ENCODE measurements at places on chromosomes 4 and X.

DNA sequence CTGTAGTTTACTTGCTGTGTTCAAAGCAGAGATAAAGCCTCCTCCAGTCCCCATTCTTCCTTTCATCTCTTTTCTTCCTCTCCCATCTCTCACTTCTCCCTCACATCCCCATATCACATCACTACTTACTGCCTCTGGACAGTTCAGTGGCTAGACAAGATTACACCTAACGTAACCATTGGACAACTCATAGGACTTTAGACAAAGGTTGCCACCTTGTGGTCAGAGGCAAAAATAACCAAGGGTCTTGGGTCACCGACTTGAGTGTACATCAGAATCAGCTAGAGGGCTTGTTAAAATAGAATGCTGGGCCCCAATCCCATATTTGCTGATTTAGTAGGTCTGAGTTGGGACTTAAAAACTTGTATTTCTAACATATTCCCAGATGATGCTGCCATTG is 109.3 kb upstream of the DGKK start:
- DNase-seq: peak; percentile 30

DNA sequence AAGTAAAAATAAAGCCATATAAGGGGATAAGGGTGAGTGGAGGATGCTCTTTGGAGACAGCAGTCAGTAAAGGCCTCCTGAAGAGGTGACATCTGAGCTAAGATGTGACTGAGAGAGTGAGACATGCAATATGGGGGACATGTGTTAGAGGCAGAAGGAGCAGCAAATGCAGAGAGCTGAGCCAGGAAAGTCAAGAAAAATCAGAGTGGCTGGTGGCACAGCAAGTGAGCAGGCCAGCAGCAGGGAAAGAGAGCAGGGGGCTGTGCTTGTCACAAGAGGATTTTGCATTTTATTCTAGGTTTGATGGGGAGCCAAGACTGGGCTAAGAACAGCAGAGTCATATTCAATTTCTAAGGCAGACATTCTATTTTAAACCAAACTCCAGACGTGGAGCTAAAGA is 394.5 kb downstream of the KCNIP4 start:
- no peak for DNase-seq

DNA sequence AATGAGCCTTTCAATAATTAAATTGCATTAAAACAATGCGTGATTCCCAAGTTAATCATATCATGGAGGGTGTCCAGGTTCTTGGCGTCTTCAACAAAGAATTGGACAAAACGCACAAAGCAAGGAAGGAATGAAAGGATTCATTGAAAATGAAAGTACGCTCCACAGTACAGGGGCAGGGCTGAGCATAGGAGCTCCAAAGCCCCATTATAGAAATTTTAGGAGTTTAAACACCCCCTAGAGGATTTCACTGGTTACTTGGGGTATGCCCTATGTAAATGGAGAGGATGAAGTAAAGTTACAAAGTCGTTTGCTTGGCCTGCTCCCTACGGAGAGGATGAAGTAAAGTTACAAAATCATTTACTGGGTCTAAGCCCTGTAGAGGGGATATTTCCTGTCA is 1910.4 kb downstream of the C4orf33 start:
- no peak for DNase-seq

GRCh38 chr4:25635501-25635900 is 20.1 kb upstream of the SLC34A2 start:
- DNase-seq: no peak

DNA sequence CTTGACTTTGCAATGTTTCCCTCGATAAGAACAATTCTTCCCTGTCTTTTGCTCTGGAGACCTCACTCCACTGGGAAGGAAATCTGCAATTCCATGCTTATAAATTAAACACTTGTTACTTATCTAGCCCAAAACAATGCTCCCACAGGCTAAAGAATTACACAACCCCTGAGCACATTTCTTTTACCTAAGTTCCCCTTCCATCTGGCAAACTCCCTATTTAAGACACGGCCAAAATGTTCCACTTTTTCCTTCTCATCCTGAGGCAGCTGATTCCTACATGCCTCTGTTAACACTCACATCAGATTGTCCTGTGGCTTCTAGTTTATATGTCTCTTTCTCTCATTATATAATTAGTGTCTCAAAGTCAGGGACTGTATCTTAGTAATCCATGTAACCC is 211.7 kb downstream of the COX18 start:
- DNase-seq: no peak

- DNase-seq: no peak
These were observed 120.4 kb upstream of the DUSP21 start for GRCh38 chrX:44723426-44723825.

GRCh38 chrX:7088968-7089615 is 58.4 kb upstream of the STS start:
- peak; percentile 47 for DNase-seq

DNA sequence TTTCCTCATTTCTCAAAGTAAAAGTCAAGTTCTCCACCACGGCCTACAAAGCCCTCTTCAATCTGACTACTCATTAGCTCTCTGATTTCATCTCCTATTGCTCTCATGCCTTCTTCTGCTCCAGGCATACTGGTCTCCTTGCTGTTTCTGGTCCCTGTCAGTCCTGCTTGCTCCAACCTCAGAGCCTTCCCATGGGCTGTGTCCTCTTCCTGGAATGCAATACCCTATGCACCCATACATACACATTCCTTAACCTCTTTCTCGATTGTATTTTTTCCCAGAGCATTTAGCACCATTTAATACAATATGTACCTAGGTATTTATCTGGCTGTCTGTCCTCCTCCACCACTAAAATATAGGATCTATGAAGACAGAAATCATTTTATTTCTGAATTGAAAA is 385.2 kb downstream of the GASK1B start:
- DNase-seq: no peak

- no peak for DNase-seq
These were observed 294.2 kb downstream of the GRIA2 start for GRCh38 chr4:157514711-157515110.

DNA sequence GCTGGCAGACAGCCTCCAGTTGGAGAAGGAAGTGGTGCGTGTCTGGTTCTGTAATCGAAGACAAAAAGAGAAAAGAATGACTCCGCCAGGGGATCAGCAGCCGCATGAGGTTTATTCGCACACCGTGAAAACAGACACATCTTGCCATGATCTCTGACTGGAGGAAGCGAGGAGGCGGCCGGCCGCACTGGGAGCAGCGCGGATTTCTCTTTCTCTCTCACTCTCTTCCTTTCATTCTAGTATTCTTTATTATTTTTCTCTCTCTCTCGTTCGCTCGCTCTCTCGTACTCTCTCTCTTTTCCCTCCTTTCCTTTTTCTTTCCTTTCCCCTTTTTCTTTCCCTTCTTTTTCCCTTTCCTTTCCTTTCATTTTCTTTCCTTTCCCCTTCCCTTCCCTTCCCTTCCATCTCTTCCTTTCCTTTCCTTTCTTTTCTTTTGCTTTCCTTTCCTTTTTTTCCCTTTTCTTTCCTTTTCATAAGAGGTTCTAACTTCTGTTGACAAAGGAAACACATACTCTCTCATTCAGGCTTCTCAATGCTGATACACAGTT is 1.2 kb downstream of the POU3F4 start:
- no peak for DNase-seq

- DNase-seq: no peak
These were observed 348.2 kb downstream of the FBXW7 start for GRCh38 chr4:152187693-152188092.

Measured in CD4-positive, alpha-beta T cell treated with Interferon alpha-2 for 1 hour (primary cell).